Hippocampal formation (tissue), 2 donors: ENCODE measurements at places on chromosomes 6 and 20.

GRCh38 chr6:144654506-144654905 is 369.4 kb downstream of the UTRN start:
- no peak for DNase-seq

- DNase-seq = no peak
Measured at GRCh38 chr6:24738741-24739140, 19.8 kb upstream of the C6orf62 start.

- DNase-seq = no peak
Measured at GRCh38 chr6:107152638-107153430, 37.5 kb upstream of the BEND3 start.

DNA sequence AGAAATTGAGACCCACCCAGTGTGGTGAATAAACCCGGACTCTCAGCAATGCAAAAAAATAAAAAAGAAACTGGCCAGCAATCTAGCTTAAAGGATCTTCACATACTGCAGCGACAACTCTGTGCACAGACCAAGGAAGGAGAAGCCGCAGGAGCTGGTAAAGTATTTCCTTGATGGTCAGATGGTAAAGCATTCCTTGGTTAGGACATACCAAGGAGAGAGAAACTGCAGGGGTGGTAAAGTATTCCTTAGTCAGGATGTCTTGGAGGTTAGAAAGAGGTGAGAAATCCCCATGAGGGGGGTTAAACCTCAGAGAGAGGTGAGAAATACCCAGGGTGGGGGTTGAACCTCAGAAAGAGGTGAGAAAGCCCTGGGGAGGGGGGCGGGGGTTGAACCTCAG is 86.8 kb downstream of the PLG start:
- no peak for DNase-seq

DNA sequence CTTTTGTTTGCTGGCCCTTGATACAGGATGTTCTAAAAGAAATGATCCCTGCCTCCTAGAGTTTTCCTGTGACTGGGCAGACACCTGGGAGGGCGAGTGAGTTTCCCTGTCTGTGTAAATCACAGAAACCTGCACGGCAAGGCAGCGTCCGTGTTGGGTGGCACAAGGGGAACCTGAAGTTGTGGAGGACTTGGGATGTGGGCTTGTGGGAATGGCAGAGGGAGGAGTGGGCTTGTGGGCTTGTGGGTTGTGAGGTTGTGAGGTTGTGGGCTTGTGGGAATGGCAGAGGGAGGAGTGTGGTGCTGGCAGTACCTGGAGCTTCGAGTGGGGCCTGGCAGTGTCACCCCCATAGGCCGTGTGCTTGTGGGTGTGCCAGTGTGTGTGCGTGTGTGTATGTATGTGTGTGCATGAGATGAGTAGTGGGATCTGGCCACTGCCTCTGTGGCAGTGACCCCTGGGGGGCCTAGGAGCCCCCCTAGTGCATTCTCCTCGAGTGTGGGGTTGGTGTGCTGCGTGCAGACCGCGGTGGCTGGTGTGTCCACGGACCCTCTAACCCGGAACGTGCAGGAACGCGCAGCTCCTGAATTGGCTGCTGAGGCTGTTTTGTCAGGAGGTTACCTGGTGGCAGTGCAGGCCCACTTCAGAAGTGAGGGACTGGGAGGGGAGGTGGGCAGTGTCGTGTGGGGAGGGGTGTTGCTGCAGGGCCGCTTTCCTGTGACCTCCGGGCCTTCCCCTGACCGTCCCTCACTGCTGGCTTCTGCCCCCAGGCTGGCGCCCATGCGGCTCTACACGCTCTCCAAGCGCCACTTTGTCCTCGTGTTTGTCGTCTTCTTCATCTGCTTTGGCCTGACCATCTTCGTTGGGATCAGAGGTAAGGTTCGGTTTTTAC is 13.0 kb downstream of the TMEM181 start:
- DNase-seq = no peak

- no peak for DNase-seq
Measured at GRCh38 chr6:42141603-42142117, 760 bp downstream of the C6orf132 start.
